Fibroblast of mammary gland (primary cell): ENCODE measurements at places on chromosomes 7 and 10.

- DNase-seq = no peak
Observed at GRCh38 chr7:73615886-73616285, 8.4 kb downstream of the MLXIPL start.

DNA sequence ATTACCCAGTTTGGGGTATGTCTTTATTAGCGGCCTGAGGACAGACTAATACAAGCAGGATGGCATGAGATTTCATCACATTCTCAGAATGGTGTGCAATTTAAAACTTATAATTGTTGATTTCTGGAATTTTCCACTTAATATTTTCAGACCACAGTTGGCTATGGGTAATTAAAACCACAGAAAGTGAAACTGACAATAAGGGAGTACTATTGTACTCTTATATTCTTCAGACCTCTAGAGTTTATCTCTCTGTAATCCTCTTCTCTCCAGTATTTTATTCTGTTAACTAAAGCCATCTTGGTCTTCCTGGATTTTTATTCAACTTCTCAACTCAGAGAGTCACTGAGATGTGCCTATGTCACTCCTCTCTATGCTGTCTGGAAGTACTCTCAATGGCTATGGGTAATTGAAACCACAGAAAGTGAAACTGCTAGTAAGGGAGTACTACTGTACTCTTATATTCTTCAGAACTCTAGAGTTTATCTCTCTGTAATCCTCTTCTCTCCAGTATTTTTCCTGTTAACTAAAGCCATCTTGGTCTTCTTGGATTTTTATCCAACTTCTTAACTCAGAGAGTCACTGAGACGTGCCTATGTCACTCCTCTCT is 118.3 kb downstream of the PPP1R17 start:
- DNase-seq = no peak

DNA sequence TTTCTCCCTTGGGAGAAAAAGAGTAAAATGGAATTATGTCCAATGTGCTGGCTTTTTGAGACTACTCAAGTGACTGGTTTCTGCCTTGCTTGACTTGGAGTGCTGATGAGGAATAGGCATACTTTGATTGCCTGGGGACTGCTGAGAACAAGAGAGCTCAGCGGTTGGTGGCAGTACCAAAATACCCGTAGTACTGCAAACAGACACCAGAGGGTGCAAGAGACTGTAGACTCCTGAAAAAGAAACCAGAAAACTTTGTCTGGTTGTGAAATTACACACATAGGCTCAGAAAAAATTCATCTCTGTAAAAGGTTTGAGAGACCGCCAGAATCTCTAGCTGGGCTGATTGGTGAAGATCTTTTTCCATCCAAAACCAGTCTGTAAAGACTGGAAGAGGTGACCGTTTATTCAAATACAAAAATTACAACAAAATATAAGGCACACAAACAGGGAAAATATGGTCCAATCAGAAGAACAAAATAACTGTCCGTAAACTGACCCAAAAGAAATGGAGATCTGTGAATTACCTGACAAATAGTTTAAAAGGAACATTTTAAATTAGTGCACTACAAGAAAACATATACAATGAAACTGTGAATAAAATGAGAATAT is 18.5 kb downstream of the BICC1 start:
- DNase-seq = peak; percentile 83

DNA sequence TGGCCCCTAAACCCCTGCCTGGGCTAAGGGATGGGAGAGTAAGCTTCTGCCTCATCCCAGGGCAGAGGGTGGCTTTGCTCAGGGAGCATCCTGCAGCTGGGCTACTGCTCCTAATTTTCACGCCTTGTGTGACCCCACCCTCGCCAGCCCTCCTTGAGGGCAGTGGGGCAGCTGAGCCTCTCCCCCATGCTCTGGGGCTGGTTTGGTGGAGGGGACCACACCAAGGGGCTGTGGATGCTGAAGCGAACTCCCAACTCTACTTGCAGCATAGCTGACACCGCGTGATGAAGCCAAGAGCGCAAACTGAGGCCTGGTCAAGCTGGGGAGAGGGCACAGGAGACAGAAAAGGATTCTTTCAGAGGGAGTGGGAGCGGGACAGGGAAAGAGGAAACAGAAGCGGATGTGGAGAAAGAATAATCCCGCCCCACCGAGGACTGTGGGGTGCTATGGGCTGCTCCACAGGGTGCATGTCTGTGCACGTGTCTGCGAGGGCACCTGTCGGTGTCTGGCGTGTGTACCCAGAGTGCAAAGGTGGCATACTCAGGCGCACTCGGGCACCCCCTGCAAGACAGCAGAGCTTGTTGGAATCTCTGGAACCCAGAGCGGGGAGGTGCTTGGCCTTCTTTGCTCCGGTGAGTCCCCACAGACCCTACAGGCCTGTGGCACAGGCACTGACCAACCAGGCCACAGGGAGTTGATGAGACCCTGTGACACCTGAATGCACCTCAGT is 19.4 kb upstream of the RASGEF1A start:
- DNase-seq = no peak

GRCh38 chr7:116952635-116953371 is 498 bp upstream of the ST7 start:
- DNase-seq = peak; percentile 41

DNA sequence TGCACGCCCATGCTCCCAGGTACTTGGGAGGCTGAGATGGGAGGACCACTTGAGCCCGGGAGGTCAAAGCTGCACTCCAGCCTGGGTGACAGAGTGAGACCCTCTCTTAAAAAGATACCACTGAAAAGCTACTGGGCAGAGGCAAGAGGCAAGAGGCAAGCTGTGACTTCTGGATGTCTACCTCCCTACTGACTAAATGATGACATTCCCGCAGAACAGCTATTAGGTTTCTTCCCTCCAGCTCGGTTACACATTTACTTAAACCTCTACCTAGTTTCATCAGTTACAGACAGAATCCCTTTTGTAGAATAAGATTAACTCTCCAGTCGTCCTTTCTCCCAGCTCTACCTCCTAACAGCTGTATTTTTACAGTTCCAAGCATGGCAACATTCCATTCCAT is 21.2 kb downstream of the RHEB start:
- DNase-seq = no peak

GRCh38 chr7:137820677-137821420 is 25.9 kb downstream of the DGKI start:
- DNase-seq = peak; percentile 79

- no peak for DNase-seq
Observed at GRCh38 chr10:102781090-102781920, 37.6 kb downstream of the WBP1L start.

- DNase-seq = no peak
Observed at GRCh38 chr7:155996718-155997280, 184.5 kb upstream of the SHH start.

GRCh38 chr10:56928714-56929113 is 567.7 kb upstream of the ZWINT start:
- no peak for DNase-seq

DNA sequence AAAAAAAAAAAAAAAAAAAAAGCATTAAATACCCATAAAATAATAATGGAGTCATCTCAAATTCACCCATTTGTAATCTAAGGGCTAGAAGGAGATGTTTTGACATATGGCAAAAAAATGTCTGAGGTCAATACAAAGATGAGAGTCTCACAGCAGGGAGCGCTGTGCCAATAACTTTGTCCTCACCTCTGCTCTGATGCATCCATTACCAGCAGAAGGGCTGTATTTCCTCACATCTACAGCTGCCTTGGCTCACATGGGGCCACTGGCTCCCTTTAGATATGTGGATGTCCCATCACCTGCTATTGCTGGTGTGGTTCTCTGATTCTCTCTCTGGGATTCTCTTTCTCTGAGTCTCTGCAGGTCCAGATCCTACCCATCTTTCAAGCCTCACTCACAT is 90.3 kb upstream of the FAM133B start:
- DNase-seq = peak; percentile 36

GRCh38 chr7:128831178-128831993 is 1.2 kb downstream of the FLNC start:
- DNase-seq = peak; percentile 50

GRCh38 chr7:11188529-11189310 is 215.0 kb downstream of the PHF14 start:
- DNase-seq = no peak

GRCh38 chr10:69813632-69814031 is 11.9 kb downstream of the COL13A1 start:
- DNase-seq = no peak

DNA sequence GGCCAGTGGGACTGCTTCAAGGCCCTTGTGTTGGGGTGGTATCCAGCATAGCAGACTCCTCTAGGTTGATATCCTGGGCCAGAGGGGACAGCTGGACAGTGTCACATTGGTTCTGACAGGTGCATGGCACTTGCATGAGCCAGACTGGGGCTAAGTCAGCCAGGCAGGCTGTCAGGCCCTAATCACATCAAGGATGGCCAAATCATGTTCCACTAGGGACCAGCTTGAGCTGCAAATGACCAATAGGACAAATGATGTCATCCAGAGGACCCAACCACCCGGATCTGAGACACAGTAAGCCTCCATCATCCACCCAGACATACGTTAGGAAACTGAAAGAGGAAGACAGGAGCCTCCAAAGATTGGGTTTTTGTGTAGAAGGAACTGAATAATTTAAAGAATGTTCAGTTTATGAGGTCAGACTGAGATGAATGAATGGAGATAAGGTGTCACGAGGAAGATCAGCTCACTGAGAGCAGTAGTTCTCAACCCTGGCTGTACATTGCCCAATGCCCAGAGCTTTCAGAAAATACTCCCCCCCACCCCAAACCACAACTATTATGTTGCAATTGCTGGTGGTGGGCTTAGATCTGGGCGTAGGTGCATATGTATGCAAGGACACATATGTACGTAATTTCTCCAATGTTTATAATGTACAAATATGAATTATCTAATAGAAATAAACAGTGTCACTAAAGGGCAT is 75.2 kb upstream of the INHBA start:
- no peak for DNase-seq

DNA sequence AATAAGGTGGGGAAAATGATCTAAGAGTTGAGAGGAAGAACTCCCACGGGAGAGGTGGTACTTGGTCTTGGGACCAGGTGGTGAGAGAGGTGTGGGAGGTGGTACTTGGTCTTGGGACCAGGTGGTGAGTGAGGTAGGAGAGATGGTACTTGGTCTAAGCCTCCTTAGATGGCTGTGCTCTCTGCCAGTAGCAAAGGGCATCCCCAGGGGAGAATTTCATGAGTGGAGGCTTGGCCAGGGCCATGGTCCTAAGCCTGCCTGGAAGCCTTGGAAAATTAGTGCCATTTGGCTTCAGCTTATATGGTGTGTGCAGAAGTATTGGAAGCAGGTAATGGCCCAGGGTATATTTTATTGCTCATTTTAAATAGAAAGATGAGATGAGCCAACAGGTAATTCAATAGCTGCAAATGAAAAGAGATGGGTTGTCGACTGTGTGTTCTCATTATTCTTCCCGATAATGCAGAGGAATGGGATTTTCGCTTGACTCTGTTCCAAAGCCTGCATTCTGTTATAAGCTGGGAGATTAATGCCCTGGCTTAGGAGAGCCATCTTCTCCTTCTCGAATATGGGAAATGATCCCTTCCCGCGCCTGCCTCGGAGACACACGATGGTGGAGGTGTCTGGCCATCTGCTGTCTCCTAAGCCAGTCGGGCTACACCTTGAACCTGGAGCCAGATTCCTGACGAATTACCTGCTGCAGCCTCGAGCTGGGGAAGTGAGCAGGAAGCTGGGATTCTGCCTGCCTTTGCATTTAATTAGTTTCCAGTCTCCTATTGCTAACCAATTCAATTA is 287.8 kb downstream of the GALNT17 start:
- no peak for DNase-seq
